Stimulated activated CD8-positive, alpha-beta memory T cell treated with anti-CD3 and anti-CD28 coated beads, Interleukin-7, amount 100 ng/mL, for 1 hour (primary cell): ENCODE measurements at places on chromosomes 4 and X.

DNA sequence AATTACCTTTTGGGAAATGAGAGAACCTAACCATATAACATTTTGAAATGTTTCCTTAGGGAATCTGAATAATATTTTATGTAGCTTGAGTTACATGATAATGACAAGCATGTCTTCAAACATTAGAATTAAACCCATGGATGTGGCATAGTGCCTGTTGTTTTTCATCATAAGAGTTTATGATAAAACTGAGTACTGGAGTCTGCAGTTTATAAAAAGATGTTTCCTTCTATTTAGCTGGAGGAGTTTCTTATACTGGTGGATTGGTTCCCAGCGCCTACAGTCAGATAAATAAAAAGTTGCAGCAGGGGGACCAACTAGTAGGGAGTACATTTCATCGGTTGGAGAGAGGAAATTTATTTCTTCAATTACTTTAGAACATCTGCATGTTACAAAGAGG, 70.1 kb upstream of the PCDH18 start:
- no peak for DNase-seq

- no peak for DNase-seq
Observed at GRCh38 chrX:50071494-50071893, 129.3 kb downstream of the AKAP4 start.

DNA sequence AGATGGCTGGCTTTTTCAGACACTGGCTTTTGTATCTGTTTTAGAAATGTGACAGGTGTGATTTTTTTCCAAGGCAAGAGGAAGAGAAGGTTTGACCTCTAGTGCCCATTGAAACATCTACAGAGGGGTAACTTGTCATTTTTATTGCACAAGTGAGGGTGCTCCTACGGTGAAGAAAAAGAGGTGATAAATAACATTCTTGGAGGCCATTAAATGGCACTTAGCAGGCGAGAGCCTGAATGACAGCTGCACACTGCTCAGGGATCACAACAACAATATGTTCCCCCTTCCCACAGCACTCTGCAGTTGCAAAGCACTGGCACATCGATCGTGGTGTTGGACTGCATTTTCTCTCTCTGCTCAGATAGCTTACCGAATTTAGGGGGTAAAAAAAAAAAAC, 22.9 kb downstream of the FAM184B start:
- no peak for DNase-seq

GRCh38 chr4:151882072-151882803, 121.4 kb upstream of the GATB start:
- DNase-seq: no peak

- DNase-seq: no peak
Observed at GRCh38 chr4:185246453-185246852, 37.1 kb downstream of the SNX25 start.

DNA sequence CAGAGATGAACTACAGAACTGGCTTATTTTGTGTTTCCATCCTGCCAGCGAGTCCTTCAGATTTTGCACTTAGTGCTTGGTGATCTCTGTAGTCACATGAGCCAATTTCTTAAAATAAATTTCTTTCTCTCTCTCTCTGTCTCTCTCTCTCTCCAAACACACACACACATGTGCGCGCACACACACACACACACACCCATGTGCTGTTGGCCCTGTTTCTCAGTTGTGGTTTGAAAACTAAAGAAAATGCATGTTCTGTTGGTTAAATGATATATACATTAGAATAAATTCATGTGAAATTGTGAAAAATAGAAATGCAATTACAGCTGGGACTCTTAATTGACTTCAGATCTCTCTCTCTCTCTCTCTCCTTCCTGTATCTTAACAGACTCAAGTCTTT, 399.3 kb downstream of the FAT4 start:
- DNase-seq: no peak

GRCh38 chr4:152962150-152962549, 26.0 kb downstream of the FHDC1 start:
- no peak for DNase-seq

DNA sequence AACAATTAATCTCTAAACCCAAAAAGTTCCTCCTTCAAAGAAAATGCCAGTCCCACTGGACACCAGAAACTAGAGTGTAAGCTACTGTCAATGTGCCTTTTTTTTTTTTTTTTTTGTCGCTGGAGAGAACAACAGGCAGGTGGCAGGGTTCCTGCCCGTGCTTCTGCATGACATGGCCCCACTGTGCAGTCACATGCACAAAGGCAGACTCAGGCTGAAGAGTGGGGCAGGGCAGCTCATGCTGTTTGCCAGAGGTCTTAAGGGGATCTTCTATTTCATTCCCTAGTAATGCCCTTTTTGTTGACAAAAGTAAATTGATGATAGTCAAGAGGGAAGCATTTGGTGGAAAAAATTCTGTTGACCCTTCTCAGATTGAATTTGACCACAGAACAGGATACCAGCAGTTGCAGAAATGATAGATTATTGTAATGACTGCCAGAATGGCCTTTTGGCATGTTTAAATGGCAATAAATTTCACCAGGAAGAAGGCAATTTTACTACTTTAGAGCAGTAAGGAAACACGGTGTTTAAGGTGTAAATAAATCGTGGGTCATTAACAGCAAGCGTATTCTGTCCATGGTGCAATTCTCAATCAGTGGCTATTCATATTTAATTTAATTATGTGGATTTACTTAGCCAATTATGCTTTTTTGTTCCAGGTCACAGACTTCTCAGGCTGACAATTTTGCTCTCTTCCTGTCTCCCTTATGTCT, 80.9 kb downstream of the NKX6-1 start:
- no peak for DNase-seq

DNA sequence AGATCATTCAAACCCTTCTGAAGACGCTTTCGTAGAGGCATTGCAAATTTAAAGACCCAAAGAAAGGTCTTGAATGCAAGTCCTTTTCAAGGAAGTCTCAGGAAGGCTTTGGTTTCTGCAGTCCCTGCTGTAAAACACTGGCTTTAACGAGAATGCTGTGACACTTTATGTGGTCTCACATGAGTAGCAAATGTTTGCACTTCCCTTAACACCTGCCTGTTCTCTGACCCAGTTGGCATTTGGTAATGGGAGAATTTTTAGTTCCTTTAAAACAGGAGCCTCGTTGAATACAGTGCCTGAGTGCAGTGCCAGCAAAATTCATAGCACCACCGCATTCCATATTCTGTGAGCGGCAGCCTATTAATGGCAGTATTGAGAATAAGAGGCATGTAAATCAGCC, 330.5 kb upstream of the PRKX start:
- DNase-seq: no peak

- DNase-seq: no peak
Observed at GRCh38 chrX:7076245-7076661, 71.3 kb upstream of the STS start.

GRCh38 chr4:118338981-118339765, 13.6 kb downstream of the PRSS12 start:
- DNase-seq: no peak

GRCh38 chr4:139587446-139587845, 31.4 kb upstream of the SETD7 start:
- no peak for DNase-seq

- no peak for DNase-seq
Observed at GRCh38 chrX:15204130-15204751, 65.6 kb downstream of the ASB9 start.

DNA sequence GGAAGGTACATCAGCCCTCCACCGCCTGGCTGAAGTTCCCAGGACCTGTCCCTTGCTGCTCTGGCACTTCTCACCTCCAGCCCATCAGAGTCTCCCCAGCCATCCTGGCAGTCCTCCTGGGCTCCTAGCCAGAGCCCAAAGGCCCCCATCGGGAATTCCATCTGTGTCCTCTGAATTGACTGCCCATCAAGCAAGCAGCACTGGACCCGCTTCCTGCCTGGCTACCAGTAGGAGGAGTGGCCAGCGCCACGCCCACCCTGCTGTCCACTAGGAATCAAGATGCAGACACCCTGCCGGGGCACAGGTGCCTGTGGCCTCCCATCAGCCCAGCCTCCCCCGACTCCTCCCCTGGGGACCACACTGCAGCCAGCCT, 47.2 kb downstream of the C4orf50 start:
- DNase-seq: no peak

DNA sequence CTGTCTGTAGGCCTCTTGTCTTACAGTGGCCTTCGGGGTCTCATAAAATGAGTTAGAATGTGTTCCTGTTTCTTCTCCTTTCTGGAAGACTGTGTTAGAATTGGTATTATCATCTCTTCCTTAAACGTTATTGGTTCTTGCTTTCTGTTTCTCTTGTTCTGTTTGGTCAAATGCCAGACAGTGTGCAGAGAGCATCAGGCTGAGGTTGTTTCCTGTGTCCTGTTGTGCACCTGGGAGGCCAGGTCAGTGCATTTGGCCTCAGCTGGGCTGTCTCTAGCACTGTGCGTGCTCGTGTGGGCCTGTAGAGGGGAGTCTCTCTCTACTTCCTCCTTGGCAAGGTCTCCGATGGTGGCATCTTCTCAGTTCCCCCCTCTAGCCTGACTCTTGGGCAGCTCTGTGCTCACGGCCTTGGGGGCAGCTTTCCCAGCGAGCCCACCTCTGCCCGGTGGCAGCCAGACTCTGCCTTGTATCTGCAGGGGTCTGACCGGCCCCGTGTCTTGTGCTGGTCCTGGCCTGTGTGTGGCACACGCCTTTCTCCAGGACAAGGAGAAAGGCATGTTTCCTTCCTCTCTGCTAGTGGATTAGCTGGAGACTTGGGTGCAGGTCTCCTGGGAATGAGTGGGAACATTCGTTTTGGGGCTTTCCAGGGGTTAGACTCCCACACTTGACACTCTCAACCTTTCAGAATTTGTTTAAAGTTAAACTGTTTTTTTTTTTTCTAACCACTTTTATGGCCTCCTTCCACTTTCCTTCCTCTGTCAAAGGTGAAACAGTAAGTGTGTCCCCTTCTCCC, 62.3 kb downstream of the FAM193A start:
- no peak for DNase-seq

DNA sequence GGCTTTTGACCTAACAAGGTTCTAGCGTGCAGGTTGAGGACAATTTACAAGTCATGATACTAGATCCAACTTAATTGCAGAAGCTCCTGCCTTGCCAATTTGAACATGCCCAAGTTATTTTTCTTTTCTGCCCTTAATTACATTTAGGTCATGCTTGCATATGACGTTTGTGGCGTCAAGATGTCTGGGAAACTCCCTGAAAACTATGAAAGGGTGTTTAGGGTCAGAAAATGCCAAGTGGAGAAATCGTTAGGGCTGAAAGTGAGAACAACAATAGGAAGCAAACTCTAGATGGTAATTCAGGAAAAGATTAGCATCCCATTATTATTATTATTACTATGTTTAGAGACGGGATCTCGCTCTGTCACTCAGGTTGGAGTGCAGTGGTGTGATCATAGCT, 38.2 kb upstream of the PLAC8 start:
- no peak for DNase-seq

- no peak for DNase-seq
Observed at GRCh38 chr4:7331682-7332000, 103.1 kb downstream of the PSAPL1 start.

DNA sequence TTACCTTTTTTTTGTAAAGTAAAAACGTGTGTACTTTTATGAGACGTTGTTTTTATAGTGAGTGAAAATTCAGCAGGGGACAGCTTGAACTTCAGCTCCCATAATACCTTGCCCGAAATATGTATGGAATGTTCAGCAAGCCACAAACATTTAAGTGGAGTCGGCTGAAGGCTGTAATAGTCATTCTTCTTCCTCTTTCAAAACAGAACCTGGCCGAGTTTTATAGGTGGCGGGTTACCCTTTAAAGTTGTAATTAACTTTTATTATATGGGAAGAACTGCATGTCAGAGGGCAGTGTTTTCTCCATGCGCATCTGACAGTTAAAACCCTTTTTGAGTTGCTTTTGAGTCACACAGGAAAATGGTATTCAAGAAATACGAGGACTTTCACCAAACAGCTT, 50.7 kb downstream of the CLDN34 start:
- no peak for DNase-seq

DNA sequence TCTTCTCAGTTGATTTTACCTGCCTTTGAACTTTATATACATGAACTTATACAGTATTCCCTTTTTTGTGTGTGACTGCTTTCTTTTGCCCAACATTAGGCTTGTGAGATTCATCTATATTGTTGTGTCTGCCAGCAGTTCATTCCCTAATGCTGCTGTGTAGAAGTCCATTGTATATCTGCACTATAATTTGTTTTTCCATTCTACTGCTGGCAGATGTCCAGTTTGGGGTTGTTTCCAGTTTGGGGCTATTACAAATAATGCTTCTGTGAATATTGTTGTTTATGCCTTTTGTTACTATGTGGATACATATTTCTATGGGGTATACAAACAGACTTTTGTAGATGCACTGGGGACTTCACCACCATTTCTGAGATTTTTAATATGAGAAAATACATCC, 268.4 kb downstream of the DCTD start:
- DNase-seq: no peak

GRCh38 chr4:1770791-1771231, 22.3 kb upstream of the FGFR3 start:
- no peak for DNase-seq

DNA sequence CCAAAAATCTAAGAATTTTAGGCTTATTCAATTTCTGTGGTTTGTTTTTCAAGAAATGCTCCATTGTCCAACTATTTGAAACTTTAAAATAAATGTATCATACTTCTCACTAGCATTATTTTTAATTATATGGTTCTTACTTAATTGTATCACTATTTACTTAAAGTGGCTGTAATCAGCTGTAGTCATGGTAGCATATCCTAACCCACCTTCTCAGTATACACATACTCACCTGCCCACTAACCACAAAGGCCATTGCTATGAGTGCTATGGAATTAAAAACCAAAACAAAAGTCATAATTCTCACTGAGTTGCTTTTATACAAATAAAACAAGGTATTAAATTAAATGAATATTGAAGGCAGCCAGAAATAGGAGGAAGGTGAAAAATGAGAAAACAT, 5.0 kb downstream of the FBXO8 start:
- no peak for DNase-seq

DNA sequence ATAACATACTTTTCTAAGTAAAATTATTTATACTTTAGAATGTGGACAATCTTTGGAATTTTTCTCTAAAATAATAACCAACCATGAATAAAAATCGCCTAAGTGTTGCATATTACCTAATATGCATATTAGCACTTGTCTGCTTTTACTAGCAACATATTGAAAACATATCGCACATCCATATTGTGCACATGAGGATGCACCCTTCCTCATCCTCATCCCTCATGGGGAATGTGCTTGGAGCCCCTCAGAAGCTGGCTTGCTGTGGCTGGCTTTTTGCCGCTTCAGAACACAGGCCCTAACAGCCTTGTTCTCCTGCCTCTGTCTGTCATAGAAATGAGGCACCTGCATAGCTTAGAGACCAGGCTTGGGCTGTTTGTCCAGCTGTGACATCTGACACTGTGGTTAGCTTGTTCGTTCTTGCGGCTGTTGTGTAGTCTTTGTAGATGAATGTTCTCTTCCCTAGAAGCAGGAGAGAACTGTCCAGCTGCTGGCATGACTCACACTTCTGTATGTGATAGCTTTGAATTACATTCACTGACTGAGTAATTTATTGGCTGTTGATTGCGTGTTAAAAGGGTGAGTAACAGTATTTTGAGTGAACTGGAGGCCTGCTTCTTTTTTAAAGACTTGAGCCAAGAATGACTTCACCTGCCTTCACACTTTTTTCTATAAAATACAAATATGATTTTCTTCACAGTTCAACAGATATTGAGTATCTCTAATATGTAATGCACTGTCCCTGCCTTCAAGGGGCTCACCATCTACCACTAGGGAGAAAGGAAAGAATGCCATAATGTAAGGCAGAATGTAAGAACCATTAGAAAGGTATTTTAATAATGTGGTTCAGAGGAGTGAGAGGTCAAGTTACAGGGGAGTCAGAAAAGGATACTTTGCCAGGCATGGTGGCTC, 81.9 kb downstream of the HMGB2 start:
- no peak for DNase-seq
